ENCODE measurements at places on chromosomes 5 and 9. TPM values are rescaled to one million over a fixed set of nuclear protein-coding genes. Genes with fewer than 3 reads are reported as not detected.

DNA sequence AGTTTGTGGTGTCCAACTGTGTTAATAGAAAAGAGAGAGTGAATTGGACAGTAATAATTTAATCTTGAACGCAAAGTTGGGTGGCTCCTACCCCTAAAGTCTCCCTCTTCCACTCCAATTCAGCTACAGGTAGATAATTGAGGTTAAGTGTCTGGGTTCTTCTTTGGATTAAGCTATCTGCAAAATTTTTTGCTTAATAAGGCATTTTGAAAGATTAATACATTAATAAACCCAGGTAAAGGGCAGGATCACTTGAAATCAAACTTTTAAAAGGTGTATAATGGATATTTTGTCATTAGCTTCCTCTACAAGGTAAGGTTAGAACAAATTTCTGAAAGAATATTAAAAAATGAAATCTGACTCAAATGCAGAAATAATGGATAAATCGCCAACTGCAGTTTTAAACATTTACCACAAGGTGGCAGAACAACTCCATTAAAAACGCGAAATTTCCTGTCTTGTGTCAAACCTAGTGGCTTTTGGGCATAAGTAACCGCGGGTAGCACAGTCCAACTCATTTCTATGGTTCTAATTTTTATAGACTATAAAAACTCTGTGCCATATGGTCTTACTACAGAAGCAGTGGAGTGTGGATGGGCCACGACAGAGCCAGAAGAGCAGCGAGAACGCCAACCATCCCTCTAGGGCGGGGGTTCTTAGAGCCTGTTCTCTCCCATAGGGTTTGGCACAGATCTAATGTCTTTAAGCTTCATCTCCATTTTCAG lies 276.5 kb downstream of the ARHGEF28 start:
- H3K36me3 ChIP-seq: no peaks in the 10 kb centered on the region
- H3K27ac ChIP-seq: no peak overlapping the region
- no peak overlapping the region for H3K4me3 ChIP-seq
- H3K27me3 ChIP-seq: no peaks in the 10 kb centered on the region
- H3K4me1 ChIP-seq: no peaks in the 10 kb centered on the region
- no peak for DNase-seq

GRCh38 chr9:121838746-121839669 lies 187.6 kb downstream of the DAB2IP start:
- peak; percentile 58 for DNase-seq
- no peak overlapping the region for H3K4me3 ChIP-seq
- no peaks in the 10 kb centered on the region for H3K27me3 ChIP-seq
- H3K4me1 ChIP-seq: peaks cover 2% of the 10 kb centered on the region
- H3K36me3 ChIP-seq: no peaks in the 10 kb centered on the region
- no peak overlapping the region for H3K27ac ChIP-seq

DNA sequence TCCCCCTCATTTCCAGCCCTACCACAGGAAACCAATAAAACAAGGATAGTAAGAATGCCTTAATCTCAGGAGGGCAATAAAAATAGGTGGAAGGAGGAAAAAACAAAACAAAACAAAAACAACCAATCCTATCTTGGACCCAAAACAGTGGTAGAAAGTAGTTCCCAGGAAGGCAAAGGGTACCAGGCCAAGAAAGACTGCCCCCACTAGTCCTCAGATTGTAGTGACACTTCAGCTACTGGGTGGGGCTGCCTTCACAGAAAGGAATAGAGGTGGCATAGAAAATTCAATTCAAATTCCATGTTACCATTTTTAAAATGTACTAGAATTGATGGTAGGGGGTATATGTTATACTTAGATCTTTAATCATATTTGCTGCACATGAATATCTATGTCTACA lies 59.3 kb downstream of the DPYSL3 start:
- H3K27ac ChIP-seq: no peak overlapping the region
- no peak for DNase-seq
- H3K36me3 ChIP-seq: no peaks in the 10 kb centered on the region
- H3K4me1 ChIP-seq: no peaks in the 10 kb centered on the region
- no peaks in the 10 kb centered on the region for H3K27me3 ChIP-seq
- H3K4me3 ChIP-seq: no peak overlapping the region

DNA sequence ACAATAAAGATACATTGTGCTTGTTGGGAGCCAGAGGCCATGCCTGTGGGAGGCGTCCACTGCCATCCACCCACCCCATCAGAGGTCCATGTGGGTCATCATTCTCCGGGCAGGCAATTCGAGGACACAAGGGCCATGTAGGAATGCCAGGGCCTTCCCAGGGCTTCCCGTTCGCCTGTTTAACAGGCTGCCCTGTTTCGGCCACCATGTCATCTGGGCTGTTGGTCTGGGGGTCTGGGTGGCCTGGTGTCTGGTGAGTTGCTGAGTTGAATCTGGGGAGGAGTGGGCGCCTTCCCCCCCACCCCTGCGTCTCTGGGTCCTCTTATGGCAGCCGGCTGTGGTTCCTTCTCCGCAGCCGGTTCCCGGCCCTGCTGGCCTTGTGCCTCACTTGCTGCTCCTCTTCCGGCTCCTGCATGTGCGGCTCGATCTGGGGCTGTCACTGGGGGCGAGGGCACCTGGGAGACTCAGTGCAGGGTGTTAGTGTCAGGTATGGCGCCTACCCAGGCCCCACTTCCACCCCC lies 117.4 kb downstream of the WNK2 start:
- no peaks in the 10 kb centered on the region for H3K36me3 ChIP-seq
- H3K4me3 ChIP-seq: no peak overlapping the region
- H3K27ac ChIP-seq: no peak overlapping the region
- DNase-seq: peak; percentile 42
- no peaks in the 10 kb centered on the region for H3K27me3 ChIP-seq
- no peaks in the 10 kb centered on the region for H3K4me1 ChIP-seq

DNA sequence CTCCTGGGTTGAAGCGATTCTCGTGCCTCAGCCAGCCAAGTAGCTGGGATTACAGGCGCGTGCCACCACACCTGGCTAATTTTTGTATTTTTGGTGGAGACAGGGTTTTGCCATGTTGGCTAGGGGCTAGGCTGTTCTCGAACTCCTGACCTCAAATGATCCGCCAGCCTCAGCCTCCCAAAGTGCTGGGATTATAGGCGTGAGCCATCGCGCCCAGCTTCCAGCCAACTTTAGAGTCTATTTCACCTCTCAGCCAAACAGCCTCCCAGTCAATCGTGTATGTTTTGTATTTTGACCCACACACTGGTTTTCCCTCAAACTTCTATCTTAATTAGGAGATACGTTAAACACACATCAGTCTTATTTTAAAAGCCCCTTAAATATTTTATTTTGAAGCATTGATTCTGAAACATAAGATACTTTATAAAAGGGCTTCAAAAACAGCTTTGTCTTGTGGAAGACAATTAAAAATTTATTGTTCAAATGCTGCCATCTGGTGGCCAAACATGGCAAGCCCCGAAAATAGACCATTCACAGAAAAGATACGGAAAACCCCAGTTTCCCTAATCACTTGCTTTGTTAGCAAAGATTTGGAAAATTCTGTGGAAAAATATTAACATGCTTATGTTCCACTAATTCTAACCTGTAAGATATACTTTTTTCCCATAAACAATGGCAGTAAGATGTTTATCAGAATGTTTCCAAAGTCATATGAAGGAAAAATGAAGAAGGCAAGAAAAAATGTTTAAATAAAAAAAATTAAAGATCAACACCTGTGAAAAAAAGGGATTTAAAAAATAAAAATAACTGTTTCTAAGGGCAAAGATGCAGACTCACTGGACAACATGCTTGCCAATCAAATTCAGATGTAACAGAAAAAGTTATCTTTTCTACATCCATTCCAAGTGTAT lies 33.1 kb downstream of the APTX start:
- no peaks in the 10 kb centered on the region for H3K27me3 ChIP-seq
- no peaks in the 10 kb centered on the region for H3K4me1 ChIP-seq
- H3K4me3 ChIP-seq: no peak overlapping the region
- no peak for DNase-seq
- H3K36me3 ChIP-seq: peaks cover 3% of the 10 kb centered on the region
- H3K27ac ChIP-seq: no peak overlapping the region

DNA sequence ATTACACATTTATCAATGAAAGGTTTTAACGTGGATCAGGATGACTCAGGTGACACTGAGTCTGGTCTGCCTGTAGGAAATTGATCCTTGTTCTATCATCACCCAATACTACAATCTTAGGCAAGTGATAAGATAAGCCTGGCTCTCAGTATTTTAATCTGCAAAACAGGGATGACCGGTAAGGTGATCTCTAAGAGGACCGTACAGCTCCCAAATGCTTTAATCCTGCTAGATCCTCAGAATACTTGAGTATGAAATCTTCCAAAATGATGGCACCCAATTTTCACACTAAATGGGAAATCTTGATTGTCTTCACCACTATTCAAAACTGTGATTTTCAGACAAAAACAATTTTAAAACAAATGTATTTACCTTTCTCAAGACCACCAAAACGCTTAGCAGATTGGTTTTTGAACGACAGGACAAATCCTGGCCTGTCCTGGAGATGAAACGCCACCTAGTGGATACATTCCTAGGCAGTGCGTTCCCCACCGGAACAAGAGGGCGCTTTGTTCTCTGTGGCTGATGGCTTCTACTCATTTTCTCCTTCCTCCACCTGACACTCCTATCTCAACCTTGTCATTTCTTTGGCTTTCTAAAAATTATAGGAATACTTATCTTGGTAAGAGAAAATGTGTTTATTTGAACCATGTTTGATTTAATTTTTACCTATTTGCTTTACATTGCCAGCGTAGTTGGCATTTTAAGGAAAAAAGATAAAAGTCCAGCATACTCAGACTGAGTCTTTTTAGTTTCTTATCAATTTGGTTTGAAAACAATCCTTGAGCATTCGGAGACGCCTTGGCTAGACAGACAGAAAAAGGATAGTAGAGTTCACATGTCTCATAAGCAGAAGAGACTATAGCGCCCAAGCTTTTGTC lies 41.2 kb upstream of the VCAN start:
- H3K36me3 ChIP-seq: no peaks in the 10 kb centered on the region
- peak; percentile 57 for DNase-seq
- no peak overlapping the region for H3K27ac ChIP-seq

- no peak overlapping the region for H3K27ac ChIP-seq
- no peaks in the 10 kb centered on the region for H3K27me3 ChIP-seq
Observed at GRCh38 chr5:158050421-158050820, 191.5 kb upstream of the CLINT1 start.

DNA sequence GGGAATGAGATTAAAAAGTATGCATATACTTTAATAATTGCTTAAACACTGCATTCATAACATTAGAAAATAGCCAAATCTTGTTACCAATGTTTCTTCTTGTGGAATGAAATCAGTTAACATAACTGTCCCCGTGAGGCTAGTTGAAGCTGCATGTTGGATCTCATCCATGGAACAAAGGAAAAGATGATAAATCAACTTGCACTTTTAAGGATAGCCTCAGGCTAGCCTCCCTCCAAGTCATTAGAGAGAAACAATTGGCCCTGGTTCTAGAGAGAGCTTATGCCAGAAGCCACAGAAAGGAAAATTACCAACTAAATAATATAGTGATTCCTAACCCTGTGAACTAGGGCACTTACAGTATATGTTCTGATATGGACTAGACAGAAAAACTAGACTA lies 66.9 kb downstream of the GRIN3A start:
- H3K4me1 ChIP-seq: no peaks in the 10 kb centered on the region
- H3K4me3 ChIP-seq: no peak overlapping the region
- no peaks in the 10 kb centered on the region for H3K27me3 ChIP-seq
- DNase-seq: no peak
- no peak overlapping the region for H3K27ac ChIP-seq

DNA sequence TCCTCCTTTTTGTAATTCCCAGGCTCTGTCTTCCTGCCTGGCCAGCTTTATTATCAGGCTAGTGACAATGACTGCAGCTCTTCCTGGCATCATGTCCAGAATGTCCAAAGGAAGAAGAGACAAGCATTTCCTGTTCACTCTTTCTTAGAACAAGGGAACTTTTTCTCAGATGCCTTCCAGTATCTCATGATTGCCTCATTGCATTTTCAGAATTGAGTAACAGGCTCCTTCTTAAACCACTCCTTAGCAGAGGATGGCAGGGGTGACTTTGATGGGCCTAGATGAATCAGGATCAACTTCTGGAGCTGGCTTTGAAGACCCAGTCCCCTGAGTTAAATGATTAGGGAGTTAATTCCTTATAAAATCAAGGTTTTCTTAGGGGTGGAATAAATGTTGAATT lies 92.9 kb upstream of the RASGRF2 start:
- no peak overlapping the region for H3K4me3 ChIP-seq
- peaks cover 5% of the 10 kb centered on the region for H3K36me3 ChIP-seq
- no peak for DNase-seq
- H3K27me3 ChIP-seq: no peaks in the 10 kb centered on the region

DNA sequence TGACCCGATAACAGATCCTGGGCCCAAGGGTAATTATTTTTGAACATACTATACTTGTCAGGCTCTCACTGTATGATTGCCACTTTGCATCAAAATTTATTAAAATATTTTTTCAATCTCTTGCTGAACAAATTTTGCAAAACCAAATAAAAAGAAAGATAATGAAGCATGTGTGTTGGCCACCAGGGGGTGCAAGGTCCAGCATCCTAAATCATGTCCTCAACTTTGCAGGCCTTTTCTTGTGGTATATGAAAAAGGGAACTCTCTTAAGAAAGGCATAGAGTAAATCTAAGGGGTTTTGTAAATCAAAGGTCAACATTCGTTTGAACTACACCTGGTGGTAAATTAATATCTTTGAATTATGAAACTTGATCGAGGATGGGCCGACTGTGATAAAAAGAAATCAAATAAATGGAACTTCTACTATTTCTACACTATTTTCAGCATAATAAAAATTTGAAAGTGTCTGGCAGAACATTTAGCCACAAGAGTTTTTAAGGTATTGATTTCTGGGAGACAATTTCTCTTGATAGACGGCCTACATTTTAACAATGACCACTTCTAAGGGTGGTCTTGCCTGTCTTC lies 676.5 kb downstream of the DMRTA1 start:
- H3K4me3 ChIP-seq: no peak overlapping the region
- no peak for DNase-seq
- H3K27ac ChIP-seq: no peak overlapping the region
- H3K27me3 ChIP-seq: no peaks in the 10 kb centered on the region

DNA sequence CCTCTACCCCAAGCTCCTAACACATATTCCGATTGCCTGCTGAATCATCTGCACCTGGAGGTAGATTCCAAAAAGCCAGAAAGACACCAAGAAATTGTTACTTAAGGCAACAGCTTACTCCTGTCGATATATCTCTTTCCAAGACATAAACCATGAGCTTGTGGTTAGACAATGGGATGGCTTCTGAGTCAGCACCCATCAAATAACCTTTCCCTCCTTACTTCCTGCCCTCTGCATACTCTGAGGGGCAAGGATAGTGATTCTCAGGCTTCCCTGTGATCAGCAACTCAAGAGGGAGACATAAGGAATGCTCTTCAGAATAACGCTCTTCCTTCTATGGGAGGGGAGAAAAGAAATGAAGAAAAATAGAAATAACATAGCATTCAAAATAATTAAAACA lies 70.9 kb downstream of the TMEM215 start:
- H3K27ac ChIP-seq: no peak overlapping the region
- H3K36me3 ChIP-seq: no peaks in the 10 kb centered on the region
- H3K27me3 ChIP-seq: peaks cover 2% of the 10 kb centered on the region

GRCh38 chr5:94168151-94168550 lies 426.8 kb upstream of the POU5F2 start:
- no peak overlapping the region for H3K27ac ChIP-seq
- H3K36me3 ChIP-seq: no peaks in the 10 kb centered on the region
- no peaks in the 10 kb centered on the region for H3K27me3 ChIP-seq
- no peak for DNase-seq

The ASS1 gene
- 99.0 TPM for total RNA-seq

The PCAT7 gene
- total RNA-seq: 0.29 TPM

The TAF11L5 gene
- total RNA-seq: not detected

The ARL14EPL gene
- not detected for total RNA-seq

The PDE6A gene
- not detected for total RNA-seq

The SPATA31E1 gene
- not detected for total RNA-seq
